ENCODE measurements at places on chromosomes 5 and 9.

GRCh38 chr9:99693888-99694287 is 127.8 kb upstream of the NR4A3 start:
- no peak for DNase-seq

DNA sequence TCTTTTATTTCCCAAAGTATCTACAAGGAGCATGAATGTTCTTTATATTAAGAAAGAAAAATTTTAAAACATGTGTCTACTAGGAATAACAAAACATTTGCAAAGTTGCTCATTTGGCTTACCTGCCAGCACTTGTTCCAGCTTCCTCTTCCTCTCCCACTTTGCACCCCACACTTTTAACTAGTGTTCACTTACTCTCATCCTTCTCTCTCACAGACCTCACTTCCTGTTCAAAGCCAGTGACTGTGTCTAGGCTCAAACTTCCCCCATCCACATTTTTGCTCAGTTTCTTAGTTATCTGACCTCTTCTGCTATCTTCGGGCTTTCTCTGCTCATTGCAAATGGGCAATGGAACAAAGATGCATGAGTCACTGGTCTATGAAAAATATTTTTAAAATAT is 512.2 kb upstream of the ZNF462 start:
- no peak for DNase-seq

GRCh38 chr5:61120534-61120933 is 41.7 kb downstream of the SMIM15 start:
- DNase-seq = no peak

DNA sequence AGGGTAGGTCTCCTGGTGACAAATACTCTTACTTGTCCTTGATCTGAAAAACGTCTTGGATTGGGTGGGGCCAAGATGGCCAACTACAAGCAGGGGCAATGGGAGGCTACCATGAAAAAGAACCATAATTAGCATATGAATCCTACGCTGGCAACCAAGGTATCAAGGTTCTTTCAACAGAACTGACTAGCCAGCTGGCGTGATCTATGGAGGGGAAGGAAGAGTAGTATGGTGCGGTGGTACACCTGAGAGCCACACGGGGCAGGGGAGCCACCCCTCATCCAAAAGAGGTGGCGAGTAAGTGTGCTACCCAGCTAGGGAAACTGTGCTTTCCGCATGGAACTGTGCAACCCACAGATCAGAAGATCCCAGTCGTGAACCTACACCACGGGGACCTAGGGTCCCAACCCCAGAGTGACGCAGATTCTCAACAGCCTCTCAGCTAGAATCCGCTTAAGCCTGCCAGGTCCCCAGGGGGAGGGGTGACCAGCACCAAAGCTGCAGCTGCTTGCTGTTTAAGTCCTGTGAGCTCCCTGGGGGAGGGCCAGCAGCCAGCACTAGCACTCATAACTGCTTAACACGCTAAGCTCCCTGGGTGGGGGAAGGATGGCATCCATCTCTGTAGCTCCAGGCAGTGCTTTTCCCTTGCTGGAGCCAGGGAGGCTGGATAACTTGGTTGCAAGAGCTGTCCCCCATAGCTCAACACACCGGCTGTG is 334.8 kb downstream of the FBXL17 start:
- no peak for DNase-seq

DNA sequence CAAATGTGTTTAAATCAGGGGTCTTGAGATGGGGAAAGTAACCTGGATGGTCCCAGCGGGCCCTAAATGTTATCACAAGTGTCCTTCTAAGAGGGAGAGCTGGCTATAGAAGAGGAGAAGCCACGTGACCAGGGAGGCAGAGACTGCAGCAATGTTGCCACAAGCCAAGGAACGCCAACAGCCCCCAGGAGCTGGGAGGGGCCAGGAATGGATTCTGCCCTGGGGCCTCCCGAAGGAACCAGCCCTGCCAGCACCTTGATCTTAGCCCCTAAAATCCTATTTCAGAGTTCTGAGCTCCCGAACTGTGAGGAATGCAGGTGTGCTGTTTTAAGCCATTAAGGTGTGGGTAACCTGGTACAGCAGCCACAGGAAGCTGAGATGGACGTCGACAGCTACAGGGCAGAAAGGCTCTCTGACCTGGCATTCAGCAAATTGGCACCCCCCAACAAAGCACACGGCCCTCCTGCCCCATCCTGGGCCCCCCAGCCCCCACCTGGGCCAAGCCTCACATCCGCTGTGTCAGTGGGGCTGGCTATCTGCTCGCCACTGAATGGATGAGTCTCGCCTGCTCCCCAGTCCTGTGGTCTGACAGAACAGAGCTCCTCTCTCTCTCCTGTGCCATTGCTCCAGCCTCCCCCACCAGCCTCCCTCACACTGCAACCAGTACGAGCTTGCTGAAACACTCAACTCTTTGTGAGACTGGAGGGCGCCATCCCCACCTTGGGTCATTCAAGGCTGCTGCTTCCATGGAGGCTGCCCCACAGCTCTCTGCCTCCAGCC is 78.8 kb downstream of the ADAMTS2 start:
- no peak for DNase-seq

GRCh38 chr9:134483361-134484184 is 157.3 kb downstream of the RXRA start:
- no peak for DNase-seq

- DNase-seq = no peak
Measured at GRCh38 chr5:35618781-35619180, 1.1 kb downstream of the SPEF2 start.

GRCh38 chr9:97767891-97768290 is 70.8 kb upstream of the XPA start:
- no peak for DNase-seq

DNA sequence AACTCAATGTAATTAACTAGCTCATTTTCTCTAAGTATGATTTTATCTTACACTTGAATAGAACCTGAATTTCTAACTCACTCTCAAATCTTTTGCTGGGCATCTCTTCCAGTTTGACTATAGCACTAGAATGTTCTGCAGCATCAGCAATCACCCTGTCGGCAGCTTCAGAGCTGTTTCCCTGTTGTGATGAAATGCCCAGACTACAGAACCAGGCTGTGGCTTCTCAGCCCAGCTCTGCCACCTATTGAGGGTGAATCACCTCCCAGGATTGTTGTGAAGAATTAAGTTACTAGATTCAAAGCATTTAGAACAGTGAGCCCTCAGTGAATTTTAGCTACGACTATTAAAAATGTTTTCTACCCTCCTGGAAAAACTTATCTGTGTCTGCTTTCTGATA is 90.4 kb upstream of the ANKRD55 start:
- no peak for DNase-seq

DNA sequence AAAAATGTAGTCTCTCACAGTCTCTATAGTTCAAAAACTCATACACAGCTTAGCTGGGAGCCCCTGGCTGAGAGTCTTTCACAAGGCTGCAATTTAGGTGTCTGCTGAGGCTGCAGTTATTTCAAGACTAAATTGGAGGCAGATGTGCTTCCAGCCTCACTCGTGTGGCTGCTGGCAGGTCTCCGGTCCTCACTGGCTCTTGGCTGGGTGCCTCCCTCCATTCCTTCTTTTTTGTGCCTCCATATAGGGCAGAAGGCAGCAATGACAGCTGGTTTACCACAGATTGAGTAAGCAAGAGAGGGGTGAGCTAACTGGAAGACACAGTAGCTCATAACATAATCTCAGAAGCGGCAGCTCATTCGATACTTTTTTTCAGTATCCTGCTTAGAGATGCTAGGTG is 2167.7 kb upstream of the WWC1 start:
- DNase-seq = no peak

DNA sequence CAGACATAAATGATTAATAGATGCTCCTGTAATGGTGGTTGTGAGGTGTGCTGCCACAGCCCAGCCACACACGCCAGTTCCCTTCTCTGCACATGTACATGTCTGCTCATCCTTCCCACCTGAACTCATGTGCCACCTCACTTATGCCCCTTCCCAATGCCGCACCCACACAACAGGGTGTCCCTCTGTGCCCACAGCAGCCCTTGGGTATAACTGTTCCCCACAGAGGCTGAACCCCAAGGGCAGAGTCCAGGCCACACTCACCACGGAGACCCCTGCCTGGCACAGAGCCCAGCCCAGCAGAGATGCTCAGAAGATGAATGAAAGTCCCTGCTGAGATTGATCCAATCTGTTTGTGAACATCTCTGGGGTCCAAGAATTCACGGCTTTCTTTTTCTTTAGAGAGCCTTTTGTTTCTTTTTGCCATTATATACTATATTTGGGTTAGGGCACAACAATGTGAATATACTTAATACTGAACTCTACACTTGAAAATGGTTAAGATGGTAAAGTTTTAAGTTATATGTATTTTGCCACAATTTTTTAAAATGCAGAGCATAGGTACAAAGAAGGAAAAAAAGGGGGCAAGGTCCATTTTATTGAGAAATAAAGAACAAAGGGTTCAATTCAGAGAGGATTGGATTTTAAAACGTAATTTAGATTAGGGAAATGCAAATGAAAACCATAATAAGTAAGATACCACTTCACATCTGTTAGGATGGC is 29.6 kb downstream of the IRF1 start:
- DNase-seq = no peak

DNA sequence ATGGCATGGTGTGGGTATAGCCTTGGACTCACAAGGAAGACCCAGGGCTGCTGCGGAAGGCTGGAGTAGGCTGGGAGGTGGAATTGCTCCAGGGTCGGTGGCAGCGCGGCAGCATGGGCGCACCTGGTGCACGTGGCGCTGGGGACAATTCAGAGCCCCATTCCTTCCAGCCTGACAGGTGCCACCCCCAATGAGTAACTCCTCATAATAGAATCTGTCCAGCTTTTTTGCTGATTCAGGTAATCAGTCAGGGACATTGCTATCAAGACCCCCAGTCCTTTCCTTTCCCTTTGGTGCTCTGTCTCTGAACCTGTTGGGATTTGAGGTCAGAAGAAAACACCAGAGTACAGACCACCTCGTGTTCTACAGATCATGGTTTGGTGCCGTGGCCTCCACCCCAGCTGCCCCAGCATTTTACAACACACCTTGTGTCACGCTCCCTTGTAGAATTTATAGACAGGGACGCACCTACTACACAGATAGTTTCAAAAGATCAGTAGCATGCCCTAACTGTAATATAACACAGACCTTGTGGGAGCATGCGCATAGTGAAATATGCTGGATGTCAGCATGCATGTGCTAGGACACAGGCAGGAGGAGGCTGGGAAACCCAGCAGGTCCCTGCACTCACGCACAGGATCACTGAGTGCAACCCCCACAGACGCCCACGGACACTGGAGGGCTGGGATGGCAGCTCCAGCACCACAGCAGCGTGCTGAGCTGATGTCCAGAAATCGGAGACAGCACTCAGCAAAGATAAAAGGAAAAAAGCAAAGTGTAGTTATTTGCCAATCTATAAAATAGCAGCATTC is 47.9 kb upstream of the CTSL start:
- no peak for DNase-seq

DNA sequence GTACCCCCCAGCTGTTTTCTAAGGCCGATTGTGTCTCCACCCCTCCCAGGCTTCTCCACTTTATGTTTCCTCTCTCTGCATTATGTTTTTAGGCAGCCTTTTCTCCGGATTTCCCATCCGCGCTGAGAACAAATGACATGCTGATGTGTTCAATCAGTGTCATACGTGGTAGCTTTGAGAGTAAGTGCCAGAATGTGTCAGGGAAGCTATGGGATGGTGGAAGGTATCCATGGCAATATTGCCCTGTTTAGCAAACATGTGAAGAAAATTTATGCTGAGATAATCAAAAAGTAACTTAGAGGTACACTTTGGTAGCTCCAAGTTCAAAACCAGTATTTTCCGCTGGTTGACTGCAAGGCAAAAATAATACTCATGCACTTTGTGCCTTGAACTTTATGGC is 36.6 kb upstream of the LECT2 start:
- DNase-seq = no peak

DNA sequence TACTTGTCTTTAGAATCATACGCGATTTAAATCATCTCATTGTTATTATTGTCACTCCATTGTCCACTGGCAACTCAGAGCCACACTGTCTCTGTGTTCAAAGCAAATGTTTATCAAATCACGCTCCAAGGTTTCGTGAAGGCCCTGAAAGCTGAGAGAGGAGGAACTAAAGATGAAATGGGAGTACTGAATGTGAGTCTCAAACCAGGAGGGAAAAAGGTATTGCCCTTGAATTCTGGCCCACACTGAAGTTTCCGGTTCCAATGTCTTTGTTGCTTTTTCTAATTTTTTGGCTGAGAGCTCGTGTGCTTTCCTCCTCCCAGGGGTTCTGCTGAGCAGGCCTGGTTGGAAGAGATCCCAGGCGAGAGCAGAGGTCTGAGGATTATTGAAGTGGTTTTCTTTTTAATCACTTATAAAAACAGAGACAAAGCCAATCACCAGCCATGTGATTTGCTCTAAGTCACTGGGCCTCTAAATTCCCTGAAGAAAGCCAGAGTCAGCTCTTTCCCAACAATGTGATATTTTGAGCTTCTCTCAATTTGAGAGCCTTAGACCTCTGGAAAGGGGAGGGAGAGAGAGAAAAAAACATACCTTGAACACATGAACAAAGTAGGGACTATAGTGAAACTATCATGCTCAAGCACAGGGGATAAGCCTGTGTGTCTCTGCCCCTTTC is 420.8 kb upstream of the GRAMD2B start:
- no peak for DNase-seq

GRCh38 chr5:80216096-80216495 is 39.8 kb downstream of the SERINC5 start:
- no peak for DNase-seq

GRCh38 chr9:16704116-16705110 is 166.1 kb downstream of the BNC2 start:
- no peak for DNase-seq

DNA sequence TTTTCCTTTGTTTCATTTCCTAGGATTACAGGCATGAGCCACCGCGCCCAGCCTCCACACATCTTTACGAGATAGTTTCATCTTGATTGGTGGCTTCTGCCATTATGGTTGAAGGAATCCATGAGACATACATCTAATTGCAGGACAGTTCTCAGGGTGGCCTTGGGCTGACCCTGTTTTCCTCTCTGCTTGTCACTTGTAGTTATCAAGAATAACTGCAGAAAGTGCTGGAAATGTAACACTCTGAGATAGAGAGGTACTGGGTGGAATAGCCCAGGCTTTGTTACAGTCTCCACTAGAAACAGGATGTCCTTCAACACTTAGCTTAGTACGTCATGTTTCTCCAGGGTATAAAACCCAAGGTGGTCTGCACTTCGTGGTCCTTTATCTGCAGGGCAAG is 10.7 kb downstream of the UGT3A2 start:
- no peak for DNase-seq

- DNase-seq = no peak
Measured at GRCh38 chr5:157509093-157509492, 49.1 kb downstream of the NIPAL4 start.

GRCh38 chr5:131129306-131129705 is 35.8 kb downstream of the HINT1 start:
- DNase-seq = no peak
